Skin of body (tissue), 3 donors: ENCODE measurements at places on chromosomes 11 and 22.

- DNase-seq, result no peak
Observed at GRCh38 chr11:8196749-8197148, 27.9 kb upstream of the RIC3 start.

DNA sequence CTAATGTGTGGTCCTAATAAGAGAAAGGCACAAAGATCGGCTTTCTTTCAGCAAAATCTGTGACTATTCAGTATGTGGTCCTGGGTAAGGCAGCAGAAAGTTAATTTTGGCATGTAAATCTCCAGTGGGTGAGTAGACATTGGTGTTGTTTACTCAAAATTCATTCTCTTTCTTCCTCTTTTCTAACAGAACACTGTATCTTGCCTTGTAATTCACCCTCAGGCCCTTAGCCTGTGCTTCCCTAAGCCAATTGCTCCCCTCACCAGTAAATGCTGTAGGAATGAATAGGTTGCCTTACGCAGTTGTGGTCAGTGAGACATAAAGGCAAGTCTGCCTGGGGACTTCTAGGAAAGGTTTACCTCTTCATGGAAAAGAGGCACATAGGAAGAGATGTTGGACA, 49.9 kb upstream of the PDE3B start:
- no peak for DNase-seq

GRCh38 chr11:119024430-119025098, 6.0 kb downstream of the TRAPPC4 start:
- DNase-seq, result no peak

DNA sequence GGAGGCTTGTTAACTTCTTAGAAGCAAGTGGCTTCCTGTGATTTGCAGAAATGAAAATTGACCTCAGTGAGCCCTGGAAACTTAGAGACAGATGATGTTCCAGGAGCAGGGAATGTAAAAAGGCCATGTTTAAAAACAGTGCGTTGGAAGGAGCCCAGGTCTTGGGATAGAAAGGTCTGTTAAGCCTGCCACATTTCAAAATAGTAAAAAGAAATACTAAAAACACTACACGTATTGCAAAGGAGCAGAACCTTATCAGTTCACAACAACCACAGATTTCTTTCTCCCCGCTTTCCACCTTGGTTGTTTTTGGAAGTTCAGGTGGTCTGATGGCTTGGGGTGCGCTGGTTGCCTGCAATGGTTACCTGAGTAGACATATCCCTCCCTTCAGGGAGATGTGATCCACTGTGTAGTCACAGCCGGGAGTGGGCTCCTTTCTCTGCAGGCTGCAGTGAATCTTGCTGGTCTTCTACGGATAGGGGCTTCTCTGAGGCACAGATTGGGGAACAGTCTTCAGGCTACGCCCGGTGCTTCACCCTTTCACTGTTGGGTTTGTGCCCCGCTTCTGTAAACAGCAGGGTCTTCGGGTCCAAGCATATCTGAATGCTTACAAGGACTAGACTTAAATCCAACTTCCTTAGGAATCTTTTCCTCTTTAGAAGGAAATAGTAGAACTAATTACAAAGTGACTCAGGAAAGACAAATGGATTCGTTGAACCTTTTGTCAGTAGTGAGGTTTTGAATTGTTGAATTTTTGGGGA, 1.9 kb downstream of the TEAD1 start:
- DNase-seq, result peak; percentile 64

- DNase-seq, result peak; percentile 7
Observed at GRCh38 chr11:107549253-107549953, 16.1 kb downstream of the ALKBH8 start.

GRCh38 chr11:71185411-71185810, 67.0 kb downstream of the SHANK2 start:
- no peak for DNase-seq

DNA sequence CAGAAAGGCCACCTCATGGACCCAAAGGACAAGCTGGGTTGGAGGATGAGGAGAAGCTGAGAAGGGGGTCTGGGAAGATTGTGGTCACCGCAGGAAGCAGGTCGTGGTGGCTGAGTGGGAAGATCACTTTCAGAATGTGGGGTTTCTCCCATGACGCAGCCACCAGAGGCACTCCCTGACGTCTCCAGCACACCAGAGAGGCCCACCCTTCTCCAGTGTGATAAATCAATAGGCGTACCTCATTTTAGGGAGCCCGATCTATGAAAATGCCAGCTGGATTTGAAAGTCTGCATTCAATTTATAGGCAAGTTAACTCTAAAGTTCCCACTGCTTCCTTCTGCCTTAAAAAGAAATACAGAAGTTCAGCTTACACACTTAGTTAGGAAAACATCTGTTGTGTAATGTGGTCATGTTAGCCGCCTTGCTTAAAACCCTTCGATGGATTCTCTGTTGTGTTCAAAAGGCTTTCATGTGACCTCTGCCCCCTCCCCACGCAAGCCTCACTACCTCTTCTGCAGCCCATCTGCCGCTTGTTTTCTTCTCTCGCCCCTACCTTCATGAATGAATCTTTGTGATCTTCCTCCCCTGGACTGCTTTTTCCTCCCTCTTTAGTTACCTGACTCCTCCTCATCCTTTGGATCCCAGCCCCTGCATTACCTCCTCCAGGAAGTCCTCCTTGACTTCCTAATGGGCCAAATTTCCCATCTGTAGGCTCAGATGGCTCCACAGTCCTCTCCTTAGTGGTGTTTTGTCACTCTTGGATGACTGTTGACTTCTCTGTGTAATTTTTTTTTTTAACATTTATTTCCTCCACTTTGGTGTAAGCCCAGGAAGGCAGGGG, 10.7 kb downstream of the TSPAN18 start:
- DNase-seq, result peak; percentile 32

- no peak for DNase-seq
Observed at GRCh38 chr11:111570796-111571195, 30.3 kb downstream of the LAYN start.
